ENCODE measurements at places on chromosomes 7 and 10.

- DNase-seq = no peak
These were observed 5.1 kb downstream of the ZNF680 start for GRCh38 chr7:64557601-64558322.

DNA sequence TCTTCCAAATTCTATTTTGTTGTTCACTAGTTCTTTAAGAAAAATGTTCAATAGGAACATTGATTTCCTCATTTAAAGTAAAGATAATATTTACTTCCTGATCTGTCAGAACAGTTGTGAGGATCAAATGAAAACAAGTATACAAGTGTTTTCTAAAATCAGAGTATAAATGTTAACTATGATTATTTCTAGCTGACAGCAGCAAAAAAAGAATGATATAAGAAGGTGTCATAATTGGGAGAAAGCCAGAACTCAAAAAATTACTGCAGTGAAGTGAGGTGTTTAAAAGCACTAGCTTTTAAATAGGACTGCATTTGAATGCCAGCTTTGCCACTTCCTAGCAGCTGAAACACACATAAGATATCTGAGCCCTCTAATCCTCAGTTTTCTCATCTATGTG, 283.3 kb downstream of the RNLS start:
- DNase-seq = no peak

GRCh38 chr7:23235813-23236221, 10.8 kb upstream of the GPNMB start:
- peak; percentile 40 for DNase-seq

- DNase-seq = no peak
These were observed 13.1 kb downstream of the DRGX start for GRCh38 chr10:49382826-49383225.

GRCh38 chr10:80471001-80471400, 16.9 kb downstream of the TSPAN14 start:
- no peak for DNase-seq

DNA sequence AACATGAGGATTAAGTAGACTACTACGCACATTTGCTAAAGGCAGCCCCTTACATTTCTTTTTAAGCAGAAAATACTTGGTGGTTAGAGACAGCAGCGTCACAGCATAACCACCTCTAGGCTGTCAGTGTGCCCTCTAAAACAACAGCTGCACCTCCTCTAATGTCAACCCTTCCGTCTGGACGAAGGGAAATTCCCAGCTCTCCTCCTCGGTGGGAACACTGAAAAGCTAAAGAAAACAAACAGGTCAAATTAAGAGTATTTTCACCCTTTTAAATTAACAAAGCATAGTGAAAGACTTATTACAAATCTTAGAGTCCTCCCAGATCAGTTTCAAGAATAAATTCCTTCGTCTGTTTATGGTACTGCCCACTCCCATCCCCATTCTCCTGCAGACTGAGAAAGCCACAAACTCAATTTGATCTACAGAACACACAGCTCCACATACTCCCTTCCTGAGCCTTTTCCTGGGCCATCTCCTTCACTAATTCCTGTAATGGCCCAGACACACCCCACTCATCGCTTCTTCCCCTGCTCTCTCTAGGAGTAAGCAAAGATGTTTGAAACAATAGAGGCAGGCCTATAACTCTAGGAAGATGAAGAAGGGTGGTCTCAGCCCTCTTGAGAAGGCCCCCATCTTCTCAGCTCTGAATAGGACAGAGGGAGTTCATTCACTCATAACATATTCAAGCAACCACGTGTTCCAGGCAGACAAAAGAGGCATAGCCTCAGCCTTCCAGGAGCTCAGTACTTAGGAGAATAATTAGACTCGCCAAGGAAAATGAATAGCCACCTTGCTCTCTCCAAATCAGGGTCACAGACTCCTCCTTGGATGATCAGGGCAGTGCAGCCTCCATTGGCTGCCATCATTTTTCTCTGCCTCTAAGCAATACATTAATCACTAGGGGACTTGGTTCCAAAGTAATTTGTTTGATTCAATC, 47.5 kb upstream of the HNRNPH3 start:
- no peak for DNase-seq

DNA sequence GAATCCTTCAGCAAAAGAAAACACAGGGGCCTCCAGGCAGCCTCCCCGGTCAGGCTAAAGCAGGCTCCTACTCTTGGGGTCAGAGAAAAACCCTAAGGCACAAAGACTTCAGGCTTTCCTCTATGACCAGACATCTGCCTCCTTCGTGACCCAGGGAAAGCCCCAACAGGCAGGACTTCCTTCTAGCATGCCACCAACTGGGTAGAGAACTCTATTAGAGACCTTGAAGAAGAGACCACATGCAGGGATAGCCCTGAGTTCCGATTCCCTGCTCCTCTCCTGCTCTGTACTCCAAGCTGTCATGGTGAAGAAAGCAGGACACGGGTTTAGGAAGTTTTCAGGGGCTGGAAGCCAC, 1.3 kb downstream of the TRPV6 start:
- DNase-seq = no peak

DNA sequence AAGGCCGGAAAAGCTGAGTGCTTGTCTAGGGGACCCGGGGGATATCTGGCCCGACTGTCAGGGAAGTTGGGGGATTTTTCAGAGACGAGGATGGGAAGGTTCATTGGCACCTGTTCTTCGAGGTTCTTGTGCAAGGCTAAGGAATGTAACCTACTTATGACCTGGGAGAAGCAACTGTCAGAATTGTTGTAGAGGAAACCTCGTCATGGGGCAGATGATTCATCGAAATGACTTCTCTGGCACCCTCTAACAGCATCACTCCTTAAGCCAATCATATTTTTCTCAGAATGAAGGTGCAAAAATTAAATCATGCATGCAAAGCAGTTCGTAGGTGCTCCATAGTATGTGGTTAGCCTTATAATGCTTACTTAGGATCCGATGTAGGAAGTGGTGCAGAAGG, 58.6 kb downstream of the PLXDC2 start:
- DNase-seq = no peak

DNA sequence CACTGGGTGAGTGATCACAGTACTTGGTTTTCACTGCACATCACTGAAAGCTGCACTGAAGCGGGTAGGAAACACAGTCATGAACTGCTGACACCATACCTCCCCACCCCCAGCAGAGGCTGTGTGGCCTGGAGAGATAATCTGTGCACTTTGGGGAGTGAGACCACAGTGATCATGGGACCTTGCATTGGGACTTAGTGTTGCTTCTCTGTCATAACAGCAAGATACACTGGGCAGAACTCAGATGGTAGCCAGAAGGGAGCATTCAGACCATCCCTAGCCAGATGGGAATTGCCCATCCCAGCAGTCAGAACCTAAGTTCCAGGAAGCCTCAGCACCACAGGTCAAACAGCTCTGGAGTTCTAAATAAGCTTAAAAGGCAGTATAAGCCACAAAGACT, 346.4 kb upstream of the TMEM229A start:
- DNase-seq = no peak

DNA sequence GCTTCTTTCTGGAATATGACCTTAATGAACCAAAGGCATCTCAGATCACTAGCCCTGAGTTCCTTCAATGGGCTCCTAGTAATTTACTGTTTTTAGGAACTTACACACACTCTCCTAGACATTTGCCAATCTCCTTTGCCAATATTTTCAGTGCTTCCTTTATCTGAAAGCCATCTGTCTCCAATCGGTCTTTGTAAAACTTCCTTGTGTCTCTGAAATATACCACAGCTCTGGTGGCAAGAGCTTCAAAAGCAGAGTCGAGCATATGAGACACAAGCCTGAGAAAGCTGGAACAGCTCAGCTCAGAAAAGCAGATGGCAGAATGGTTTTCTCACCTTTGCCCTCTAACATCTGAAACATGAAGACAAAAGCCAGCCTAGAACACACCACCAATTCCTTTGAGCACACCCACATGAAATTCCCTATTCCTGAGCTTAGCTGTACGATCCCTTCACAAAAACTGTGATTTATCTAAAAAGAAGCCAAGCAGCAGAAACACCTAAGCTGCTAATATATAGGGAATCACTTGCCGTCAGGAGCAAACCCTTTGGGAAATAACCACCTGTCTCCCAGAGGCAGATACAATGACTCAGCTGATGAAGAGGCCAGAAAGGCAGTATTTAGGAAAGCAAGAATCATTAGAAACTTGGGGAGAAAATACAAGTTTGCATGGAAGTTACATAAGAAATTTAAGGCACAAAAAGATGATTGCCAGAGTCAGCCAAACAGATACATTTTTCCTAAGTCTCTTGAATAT, 70.2 kb upstream of the ANK3 start:
- DNase-seq = no peak

DNA sequence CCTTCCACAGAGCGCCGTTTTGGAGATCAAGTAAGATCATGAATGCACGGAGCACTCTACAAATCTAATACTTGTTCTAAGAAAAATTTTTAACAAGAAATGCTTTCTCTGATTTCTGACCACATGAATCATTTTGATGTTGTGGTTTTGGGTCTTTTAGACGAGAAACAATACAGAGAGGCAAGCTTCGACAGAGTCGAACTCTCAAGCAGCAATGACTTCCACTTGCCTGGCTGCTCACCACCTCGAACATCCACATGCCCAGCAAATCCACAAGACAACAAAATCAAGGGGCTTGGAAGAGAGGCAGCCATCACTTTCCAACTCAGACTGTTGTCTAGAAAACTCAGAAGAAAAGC, 69.4 kb upstream of the GSDME start:
- DNase-seq = peak; percentile 22

GRCh38 chr7:11212080-11212711, 238.5 kb downstream of the PHF14 start:
- peak; percentile 61 for DNase-seq
